ENCODE measurements at places on chromosomes 4 and X.

GRCh38 chr4:112296949-112297880 lies at the start of gene ALPK1:
ALPK1 (plus strand) TSS chr4:112297369.
- DNase-seq = no peak

DNA sequence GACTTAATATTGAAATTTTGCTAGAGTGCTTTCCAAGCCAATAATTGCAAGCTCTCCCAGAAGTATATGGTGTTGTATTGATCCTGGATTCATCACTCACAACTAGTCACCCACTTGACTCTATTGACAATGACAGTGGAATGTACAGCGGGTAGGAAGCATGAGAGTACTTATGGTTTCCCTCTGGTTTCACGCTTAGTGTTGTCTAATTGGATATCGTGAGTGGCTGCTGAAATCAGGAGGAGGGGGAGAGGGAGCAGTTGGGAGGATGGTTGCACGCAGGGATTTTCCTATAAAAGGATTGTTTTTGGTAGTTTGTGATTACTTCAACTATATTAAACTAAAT lies 1819.5 kb upstream of the TENM3 start:
- DNase-seq = no peak

DNA sequence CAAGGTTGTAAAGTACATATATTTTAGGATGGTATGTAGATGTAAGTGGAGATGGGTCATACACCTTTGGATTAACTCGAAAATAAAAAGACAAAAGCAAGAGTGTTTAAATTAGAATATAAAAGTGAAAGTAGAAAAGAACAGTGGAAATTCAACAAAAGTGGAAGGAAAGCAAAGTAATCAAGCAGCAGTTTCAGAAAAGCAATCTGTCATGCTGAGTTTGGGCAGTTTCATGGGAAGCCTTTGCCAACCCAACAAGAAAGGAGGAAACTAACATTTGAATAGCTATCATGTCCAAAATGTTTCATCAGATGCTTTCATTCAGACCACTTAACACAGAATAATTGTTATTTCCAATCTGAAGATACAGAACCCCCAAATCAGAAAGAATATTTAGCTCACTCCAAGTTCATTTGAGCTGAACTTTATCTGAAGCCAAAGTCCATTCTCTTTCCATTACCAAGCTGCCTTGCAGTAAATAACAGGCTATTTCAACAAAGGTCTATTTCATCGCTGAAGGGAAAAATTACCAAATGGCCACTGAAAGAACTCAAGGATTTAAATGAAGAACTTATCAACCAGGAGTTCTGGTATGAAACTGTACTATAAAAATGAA lies 1.8 kb upstream of the EXOSC9 start:
- DNase-seq = no peak

- no peak for DNase-seq
Measured at GRCh38 chr4:108446556-108446955, 173.8 kb upstream of the RPL34 start.

DNA sequence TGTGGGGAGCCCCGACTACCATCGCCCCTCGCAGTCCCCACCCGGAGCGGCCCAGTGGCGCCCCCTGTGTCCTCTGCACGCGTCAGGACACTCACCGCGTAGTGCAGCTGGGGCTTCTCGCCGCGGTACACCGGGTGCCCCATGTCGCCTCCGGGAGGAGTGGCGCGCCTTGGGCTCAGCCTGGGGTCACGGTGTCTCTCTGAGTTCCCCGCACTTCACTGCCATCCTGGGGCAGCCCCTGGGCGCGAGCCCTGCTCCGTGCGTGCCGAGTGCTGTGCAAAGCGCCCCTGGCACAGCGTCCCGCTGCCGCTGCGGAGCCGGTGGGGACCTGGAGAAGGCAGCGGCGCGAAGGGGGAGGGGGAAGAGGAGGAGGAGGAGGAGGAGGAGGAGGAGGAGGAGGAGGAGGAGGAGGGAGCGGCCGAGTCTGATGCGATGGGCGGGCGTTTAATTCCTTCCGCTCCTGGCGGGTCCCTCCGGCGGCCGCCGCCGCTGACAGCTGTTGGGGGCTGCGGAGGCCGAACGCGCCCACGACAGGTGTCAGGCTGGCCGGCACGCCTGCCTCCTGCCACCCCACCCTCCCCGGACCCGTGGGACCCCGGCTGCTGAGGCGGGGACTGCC lies 134.3 kb downstream of the AMELX start:
- DNase-seq = no peak

DNA sequence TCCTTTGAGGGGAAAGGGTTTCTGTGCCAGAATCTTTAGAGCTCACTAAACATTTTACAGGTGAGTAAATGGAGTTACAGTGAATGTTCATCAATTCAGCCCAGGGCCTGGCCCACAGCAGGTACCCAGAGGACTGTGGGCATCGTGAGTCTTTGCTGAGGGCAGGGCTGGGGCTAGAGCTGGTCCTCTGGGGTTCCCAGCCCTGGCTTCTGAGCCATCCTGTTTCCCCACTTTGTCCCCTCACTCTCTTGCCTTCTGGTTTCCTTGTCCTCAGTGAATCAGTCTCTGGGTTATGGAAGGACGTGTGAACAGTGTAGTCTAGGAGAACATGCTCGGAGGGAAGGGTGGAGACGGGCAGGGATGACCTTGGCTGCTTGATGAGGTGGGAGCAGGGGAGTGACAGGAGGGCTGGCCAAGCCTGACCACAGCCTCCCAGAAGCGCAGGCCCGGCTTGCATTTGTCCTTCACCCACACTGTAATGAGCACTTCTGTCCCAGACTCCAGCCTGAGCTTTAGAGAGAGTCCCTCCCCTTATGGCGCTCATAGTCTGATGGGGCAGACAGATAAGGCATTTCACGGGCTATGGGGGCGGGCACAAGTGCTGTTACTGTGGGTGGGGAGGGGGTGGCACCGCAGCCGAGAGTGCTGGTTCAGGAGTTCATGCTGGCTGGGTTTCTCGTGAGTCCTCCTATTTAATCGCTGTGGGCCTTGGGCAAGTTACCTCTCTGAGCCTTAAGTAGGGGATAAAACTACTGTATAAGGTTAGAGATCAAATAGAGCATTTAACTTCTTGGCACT lies 17.3 kb downstream of the TBC1D14 start:
- peak; percentile 34 for DNase-seq

DNA sequence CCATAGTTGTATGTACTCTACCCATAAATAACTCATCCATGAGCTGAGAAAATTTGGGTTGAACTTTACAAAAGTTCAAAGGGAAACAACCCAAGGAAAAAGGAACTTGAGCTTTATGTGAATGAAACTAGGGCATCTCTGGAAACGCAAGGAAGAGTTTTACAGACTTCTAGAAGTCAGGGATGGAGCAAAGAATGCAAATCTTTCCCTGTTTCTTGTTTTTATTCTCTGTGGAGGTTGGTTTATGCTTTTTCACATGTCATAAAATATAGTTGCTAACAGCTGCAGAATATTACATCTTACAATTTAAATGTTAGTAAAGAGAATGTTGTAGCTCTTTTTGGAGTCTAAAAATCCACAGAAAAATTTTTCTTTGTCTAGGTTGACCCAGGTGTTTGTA lies 754.1 kb downstream of the PCDH7 start:
- DNase-seq = no peak

DNA sequence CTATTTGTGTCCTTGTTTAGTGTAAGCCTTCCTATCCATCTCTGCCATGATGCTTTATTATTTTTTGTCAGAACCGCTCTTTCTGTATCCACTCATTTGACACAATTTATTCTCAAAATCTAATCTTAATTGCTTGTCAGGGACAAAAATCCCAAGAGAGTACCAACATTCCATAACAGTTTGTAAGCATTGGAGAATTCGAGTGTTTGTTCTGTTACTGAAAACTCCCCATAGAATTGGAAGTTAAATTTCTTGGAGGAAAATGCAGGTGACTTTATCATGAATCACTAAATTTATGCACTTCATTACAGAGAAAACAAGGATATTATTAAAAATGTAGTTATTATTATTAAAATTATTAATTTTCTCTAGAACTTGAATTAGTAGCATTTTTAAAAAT lies 1986.1 kb downstream of the ARAP2 start:
- DNase-seq = no peak

DNA sequence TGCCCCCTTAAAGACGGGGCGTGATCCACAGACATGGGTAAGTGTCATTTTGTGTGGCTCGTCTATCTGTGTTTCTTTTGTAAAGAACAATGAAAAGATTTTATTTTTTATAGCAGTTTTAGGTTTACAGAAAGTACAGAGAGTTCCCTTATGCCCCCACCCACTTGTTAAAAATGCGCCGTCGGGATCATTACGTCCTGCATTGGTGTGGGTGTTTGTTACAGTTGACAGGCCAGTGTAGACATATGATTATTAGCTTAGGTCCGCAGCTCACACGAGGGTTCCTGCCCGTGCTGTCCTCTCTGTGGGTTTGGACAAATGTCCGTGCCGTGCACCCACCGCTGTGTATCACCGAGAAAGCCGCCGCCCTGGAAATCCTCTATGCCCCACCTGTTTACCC lies 50.5 kb downstream of the RGS12 start:
- no peak for DNase-seq

DNA sequence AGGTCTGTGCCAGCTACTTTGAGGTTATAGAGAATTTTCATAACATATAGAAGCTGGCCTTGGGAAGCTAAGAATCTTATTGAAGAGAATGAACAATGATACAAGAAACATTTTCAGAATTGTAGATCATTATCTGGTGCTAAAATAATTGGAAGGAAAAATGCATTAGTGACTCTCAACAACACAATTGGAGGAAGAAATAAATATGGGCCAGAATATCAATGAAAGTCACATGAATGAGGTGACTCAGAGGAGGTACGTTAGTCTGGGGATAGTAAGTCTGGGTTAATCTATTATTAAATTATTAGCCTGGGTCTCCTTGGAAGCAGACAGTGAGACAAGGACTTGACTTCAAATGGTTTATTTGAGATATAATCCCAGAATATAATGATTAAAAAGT lies 529.3 kb upstream of the SLIT2 start:
- DNase-seq = no peak

DNA sequence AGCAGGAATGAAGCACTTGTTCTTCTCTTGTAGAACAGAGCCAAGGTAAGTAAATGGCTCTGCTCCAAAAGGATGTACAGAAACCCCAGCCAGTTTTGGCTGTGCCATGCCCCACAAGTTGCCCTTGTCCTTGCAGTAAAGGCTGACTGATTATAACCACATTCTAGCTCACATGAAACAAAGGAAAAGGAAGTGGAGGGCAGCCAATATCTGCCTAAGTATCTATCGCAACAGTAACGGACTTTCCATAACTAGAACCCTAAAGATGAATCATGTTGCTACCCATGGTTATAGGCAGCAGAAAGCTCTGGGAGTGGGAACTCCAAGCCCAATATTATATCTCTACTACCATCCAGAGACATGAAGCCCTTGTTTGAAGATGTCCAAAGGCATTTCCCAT lies 95.7 kb downstream of the COMMD8 start:
- no peak for DNase-seq

GRCh38 chrX:68163441-68163840 lies 269.9 kb downstream of the OPHN1 start:
- no peak for DNase-seq

DNA sequence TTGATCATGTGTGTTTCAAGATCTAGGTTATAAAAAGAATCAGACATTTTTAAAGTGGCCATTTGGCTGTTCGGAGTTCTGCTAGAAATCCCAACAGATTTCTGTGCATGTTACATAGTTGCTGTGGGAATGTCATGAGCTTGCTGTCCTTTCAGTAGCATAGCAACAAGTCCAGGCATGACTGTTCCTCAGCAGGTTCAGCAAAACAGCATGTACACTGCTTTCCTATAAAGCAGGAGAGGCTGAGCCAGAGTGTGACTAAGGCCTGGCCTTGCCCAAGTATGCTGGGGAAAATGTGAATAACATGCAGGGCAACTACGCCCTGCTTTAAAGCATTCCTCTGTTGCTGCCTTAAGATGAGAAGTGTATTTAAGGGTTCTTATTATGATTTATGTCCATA lies 217.1 kb upstream of the SMIM31 start:
- DNase-seq = no peak

DNA sequence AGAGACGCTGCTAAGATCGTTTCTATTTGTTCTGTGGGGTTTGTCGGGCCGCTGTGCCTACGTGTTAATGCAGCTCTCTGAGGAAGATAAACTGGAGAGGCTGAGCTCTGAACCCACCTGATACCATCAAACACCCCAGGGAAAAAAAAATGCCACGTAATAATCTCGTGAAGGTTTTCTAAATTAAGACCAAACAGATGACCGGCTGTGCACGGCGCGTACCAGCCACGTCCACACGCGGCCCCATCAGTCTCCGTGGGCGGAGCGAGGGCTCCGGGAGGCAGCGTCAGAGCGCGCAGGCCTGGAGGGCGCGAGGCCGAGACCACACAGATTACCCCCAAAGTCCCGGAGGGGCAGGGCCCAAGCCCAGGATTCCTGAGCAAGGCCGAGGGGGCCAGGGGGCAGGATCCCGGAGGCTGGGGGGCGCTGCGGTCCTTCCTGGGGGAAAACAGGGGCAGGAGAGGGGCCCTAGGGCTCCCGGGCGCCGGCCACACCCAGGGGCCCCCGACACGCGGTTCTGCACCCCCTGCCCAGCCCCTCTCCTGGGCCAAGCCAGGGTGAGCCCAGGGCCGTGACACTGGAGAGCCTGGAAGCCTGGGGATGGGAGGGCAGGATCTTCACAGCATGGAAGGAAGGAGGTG lies 91.9 kb downstream of the FAM53A start:
- no peak for DNase-seq

DNA sequence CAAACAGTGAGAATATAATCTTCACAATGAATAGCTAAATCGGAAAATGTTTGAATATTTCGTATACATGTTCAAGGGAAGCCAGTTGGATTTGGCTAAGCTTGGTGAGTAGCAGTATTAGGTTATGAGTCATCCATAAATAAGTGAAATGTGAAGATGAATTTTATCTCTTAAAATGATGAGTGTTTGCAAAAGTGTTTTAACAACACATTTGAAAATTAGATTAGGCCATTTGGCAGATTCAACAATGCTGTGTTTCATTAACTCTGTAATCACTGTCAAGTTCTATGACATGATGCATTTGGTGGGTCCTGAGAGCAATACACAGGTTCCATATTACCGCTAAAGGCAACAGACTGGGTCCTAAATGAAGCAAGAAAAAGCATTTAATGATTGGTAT lies 301.9 kb upstream of the PRPS2 start:
- no peak for DNase-seq

DNA sequence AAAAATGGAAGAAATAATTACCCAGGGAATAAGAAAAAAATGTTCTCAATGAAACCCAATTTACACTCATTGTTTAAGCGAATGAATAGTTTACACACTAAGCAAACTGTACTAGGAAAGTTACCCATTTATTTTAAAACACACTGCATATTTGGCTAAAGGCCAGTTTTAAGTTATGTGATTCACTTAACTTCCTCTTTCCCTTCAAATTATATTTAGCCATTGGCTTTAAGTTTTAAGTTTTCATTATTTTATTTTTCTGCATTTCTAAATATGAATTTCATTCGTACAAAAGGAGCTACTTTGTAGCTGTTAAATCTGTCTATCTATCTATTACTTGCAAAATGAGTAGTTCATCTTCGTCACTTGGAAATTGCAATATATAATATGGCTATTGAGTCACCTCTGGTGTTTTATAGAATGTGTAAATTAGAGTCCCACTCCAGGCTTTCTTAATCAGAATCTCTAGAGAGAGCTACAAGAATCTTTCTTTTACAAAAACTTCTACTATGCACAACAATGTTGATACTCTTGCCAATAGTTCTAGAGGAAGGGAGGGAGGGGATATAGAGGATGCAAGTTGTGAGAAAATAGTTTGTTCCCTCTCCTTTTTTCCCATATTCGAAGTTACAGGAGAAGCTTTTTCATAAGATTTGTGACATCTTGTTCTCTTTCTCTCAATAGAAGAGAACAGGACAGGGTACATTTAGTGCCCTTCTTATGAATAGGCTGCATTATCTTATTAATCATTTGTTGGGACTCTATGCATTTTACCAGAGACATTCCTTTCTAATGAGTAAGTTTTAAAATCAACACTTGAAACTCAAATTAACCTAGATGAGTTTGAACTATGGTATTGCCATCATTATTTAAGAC lies 41.8 kb downstream of the SULT1B1 start:
- DNase-seq = no peak
